ENCODE measurements at places on chromosomes 12 and 14.

DNA sequence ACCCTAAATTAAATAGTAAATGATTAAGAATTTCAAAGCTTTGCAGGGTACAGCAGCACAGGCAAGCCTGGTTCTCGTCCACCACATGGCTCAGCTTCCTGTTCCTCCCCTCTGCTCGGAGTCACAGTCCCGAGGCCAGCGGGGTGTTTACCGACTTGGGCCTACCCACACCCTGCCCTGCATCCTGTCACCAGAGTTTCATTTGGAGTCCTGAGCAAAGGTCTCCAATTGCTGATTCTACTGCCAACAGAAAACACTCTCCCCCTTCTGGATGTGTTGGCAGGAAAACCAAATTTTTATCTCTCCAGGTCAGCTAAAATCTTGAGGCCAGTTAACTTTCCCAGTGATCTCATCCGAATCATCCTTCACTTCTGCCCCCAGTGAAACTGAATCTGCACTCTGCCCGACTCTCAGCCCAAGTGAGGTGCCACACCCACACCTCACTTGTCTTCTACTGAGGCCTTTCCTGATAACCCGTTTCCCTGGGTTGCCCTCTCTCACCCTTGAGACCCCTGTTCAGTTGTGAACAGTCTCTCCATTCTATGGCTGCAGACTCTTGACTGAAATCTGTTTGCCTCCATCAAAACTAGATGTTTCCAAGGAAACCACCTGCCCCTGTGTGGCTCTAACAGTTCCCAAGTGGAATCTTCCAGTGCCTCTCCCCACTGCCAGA is 71.2 kb downstream of the VCPKMT start:
- DNase-seq, result peak; percentile 41

DNA sequence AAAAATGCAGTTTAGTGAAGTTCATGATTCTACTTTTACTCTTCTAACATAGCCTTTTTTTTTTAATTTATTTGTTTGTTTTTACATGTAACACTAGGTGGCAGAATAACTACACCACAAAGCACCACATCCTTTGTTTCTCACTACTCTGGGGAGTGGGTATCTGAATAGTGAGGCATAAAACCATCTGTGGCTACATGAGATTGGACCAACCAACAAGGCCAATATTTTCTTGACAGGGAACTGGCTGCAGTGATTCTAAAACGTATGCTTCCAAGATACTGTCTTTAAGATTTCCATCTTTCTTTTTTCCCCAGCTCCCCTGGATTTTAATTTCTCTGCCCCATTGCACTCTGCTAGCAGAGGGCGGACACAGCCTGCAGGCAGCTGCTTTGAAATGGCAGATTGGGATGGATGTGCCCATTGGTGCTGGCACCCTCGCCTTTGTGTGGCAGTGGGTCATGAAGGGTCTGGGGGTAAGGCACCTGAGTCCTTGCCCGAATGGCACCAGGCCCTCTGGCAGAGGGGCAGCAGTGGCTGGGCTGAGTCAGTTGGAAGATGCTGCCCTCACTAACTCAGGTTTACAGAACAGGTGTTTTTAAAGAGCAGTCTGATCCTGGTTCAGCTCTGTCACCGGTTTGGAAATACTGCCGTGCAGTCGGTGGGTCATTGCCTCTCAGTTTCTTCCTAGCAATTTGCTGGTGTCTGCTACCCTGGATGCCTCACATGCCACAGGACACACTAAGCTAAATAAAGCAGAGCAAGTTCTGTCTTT is 429.1 kb downstream of the RAD51B start:
- DNase-seq, result no peak

- DNase-seq, result no peak
These were observed 520.1 kb downstream of the RMST start for GRCh38 chr12:97982684-97983083.

DNA sequence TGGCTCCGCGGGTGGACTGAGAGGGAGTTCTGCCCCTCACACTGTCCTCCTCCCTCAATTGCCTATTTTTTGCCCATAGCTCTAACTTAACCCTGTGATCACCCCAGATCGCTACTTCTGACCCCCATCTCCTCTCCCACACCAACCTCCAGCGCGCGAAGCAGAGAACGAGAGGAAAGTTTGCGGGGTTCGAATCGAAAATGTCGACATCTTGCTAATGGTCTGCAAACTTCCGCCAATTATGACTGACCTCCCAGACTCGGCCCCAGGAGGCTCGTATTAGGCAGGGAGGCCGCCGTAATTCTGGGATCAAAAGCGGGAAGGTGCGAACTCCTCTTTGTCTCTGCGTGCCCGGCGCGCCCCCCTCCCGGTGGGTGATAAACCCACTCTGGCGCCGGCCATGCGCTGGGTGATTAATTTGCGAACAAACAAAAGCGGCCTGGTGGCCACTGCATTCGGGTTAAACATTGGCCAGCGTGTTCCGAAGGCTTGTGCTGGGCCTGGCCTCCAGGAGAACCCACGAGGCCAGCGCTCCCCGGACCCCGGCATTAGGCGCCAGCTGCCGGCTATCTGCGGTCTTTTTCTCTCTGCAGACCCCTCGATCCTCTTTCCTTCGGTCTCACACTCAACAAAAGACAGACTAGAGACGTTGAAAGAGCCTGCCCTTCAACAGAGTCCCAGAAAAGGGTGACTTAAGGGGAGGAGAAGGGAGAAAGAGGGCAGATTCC is 3.0 kb upstream of the TBX3 start:
- DNase-seq, result no peak

DNA sequence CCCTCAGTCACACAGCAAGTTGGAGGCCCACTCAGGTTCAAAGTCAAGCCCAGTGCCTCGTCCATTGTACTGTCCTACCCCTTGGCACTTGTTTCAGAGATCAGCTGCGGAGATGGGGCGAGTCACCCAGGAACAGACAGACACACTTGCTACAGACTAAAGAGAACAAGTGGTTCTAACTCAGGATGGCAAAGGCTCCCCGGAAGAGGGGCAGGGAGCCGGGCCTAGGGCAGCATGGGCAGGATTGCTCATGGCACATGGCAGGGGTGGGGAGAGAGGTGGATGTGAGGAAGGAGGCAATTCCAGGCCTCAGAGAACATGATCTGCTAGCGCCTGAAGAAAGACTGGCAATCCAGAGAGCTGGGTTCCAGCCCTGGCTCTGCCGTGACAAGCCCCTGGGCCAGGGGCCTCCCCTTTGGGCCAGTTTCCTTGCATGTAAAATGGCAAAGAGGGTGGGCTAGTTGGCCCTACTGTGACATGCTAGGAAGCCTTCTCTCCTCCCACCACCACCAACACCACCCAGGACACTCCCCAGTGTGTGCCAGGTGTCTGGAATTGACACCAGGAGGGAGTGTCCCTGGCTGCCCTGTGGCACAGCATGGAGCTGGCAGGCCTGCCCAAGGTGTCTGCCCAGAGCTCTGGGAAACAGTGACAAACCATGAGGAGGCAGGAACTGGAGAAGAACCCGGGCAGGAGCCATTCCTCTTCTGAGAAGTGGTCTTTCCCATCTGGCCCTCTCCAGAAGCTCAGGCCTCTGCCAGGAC is 24.0 kb upstream of the IRF2BPL start:
- no peak for DNase-seq

- no peak for DNase-seq
These were observed 70.3 kb upstream of the MDM1 start for GRCh38 chr12:68402422-68402821.

DNA sequence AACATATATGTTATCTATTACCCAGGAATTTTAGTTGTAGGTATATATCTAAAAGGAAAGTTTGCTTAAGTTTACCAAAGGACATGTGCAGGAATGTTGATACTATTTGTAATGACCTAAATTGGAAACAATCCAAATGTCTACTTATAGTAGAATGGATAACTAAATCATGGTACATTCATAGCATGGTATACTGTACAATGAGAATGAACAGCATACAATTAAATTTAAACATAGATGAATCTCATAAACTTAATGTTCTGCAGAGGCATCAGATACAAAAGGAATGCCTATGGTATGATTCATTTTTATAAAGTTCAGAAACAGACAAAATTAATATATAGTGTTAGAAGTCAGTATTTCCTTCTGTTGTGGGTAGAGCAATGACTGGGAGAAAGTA is 135.4 kb downstream of the GPHN start:
- DNase-seq, result no peak

GRCh38 chr14:61346221-61346620 is 24.8 kb downstream of the PRKCH start:
- DNase-seq, result no peak

GRCh38 chr12:122793685-122794106 is 19.3 kb downstream of the CCDC62 start:
- no peak for DNase-seq

DNA sequence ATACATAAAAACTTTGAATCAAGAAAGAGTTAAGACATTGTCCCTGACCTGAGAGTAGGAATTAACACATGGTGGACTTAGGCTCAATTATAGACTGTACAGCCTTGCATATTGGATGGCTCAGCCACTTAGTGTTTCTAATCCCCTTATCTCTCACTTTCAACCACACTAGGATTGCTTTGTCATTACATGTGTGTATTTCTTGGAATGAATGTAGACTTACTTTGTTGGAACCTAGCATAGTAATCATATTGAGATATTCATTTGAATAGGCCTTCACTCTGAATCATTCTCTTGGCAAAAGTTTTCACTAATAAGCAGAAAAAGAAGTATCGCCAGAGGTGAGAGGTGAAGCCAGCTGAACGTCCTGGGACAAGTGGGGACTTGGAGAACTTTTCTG is 1973.9 kb upstream of the FLRT2 start:
- DNase-seq, result no peak

- DNase-seq, result no peak
These were observed 35.1 kb downstream of the PPP2R5E start for GRCh38 chr14:63508033-63508432.

GRCh38 chr12:40146800-40147797 is 41.2 kb upstream of the SLC2A13 start:
- DNase-seq, result no peak

DNA sequence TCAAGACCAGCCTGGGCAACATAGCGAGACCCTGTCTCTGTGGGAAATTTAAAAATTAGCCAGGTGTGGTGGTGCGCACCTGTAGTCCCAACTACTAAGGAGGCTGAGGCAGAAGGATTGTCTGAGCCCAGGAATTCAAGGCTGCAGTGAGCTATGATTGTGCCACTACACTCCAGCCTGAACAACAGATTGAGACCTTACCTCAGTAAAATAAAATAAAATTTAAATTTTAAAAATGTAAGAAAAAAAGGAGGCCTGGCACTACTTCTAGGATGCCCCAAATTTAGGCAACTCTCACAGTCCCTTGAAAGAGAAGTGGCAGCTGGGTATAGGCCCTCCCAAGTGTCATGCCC is 918 bp upstream of the INHBE start:
- DNase-seq, result no peak

DNA sequence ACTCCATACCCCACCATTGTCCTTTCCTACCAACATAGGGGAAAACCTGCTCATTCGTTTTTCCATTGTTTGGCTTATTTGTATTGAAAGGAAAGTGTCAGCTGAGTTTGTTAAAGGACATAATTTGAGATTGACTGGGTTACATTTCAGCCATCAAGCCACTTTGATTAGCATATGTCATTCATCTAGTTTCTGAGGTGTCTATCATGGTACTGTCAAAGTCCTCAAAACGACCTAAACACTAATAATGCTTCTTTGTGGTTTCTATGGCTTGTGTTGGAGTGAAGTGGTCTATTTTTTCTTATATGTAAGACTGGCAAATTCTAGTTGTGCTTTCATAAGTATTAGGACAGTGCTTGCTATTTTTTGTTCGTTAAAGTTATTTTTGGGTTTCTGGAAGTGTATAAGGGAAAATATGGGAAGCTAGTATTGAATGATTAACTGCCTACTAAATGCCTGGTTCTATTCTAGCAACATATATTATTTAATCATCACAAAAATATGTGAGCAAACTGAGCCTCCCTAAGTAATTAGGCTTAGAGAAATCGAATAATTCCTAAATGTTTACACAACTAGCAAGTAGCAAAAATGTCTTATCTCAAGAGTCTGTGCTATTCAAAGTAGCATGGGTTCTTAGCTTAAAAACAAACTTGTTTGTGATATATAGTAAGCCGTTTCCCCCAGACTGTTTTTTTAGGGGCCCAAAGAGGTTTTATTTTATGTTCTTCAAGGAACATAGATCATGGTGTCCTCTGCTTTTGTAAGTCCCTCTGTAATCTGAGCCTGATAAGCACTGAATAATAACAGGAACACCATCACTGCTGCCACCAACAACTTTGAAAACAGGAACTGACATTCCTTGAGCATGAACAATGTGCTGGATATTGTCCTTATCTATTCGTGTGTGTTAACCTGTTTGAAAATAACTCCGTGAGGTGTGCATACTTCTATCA is 67.1 kb downstream of the DERA start:
- DNase-seq, result no peak

GRCh38 chr12:3293446-3294161 is 197.4 kb upstream of the PRMT8 start:
- no peak for DNase-seq

DNA sequence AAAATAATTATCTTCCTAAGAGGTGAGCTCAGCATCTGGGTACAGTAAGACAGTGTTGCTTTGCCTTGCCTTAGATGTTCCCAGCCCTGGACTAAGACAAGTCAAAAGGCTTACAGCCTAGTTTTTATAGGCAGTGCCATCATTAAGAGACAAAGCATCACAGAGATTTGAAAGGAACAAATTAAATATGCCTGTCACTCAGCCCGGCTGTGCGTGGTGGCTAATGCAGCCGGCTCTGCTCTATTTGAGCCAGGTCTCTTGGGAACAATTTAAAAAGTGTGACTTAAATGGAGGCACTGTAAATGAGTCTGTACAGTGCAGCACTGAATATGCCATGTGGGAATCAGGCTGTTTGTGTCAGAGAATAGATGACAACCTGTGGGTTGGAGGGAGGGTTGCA is 1687.4 kb upstream of the FLRT2 start:
- no peak for DNase-seq

GRCh38 chr14:76760331-76761135 is 735 bp upstream of the VASH1 start:
- no peak for DNase-seq

GRCh38 chr12:1574865-1575259 is 19.5 kb downstream of the FBXL14 start:
- no peak for DNase-seq

DNA sequence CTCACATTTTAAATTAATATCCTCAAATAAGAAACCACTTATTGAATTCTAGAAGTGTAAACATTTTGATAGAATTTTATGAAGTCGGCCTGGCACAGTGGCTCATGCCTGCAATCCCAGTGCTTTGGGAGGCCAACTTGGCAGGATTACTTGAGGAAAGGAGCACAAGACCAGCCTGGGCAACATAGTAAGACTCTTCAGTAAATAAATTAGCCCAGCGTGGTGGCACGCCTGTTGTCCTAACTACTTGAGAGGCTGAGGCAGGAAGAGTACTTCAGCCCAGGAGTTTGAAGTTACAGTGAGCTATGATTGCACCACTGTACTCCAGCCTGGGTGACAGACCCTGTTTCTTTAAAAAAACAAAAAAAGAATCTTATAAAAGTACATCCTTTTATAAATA is 8.9 kb upstream of the ZNF410 start:
- DNase-seq, result no peak

DNA sequence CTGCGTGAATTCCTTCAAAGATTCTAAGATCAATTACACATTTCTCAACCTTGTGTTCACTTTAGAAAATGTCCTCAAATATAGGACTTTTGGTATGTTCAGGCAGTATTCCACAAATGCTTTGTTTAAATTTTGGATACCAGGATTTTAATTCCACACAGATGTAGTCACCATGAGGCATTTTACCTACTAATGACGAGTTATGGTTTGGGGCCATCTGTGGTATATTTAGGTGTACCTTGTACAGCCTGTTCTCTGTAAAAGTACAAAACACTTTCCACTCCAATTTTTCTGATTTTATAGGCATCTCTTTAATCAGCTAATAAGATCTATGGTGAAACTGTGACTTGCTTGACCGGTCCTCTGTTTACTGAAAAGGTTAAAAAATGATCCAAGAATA is 275.7 kb upstream of the PRICKLE1 start:
- DNase-seq, result no peak

Data from stimulated activated CD4-positive, alpha-beta T cell treated with anti-CD3 and anti-CD28 coated beads, Interleukin-1b, Interleukin-23, amount 100 ng/mL, for 1 hour (primary cell).